ENCODE measurements at places on chromosomes 7 and 10.

GRCh38 chr10:9625304-9625703 lies 1392.4 kb upstream of the CELF2 start:
- no peak for DNase-seq

DNA sequence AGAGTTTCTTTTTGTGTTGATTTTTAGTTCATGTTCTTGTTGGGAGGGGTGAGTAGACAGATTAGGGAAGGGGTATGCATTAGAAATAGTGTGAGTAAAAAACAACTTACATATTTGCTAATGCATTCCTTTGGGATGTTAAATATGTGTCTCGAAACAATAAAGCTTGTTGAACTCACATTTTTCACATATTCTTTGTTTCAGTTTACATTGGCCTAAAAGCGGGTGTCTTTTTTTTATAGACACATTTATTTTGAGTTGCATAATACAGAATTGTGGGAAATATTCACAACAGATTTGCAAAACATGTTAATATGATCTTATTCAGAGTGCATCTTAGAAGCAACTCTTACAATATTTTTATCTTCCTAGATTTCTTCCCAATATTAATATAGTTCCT lies 337.5 kb upstream of the CNTNAP2 start:
- no peak for DNase-seq

- no peak for DNase-seq
Observed at GRCh38 chr7:128740996-128741395, 1.8 kb downstream of the CALU start.

DNA sequence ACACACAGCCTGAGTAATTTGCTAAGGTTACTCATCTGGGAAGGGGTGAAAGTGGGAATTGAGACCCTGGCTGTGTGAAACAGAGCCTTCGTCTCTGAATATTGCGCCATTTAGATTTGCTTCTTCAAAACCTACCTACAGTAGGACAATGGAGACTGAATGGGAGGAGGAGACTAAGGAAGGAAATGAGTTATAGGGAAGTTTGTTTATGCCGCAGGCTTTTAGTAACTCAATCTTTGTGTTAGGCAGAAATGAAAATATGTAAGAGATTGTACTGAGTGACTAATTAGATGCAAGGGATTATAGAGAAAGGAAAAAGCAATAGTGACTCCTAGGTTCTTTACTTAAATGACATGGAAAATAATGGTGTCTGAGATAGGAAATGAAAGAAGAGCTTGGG lies 80.2 kb downstream of the KCND2 start:
- DNase-seq, result no peak

DNA sequence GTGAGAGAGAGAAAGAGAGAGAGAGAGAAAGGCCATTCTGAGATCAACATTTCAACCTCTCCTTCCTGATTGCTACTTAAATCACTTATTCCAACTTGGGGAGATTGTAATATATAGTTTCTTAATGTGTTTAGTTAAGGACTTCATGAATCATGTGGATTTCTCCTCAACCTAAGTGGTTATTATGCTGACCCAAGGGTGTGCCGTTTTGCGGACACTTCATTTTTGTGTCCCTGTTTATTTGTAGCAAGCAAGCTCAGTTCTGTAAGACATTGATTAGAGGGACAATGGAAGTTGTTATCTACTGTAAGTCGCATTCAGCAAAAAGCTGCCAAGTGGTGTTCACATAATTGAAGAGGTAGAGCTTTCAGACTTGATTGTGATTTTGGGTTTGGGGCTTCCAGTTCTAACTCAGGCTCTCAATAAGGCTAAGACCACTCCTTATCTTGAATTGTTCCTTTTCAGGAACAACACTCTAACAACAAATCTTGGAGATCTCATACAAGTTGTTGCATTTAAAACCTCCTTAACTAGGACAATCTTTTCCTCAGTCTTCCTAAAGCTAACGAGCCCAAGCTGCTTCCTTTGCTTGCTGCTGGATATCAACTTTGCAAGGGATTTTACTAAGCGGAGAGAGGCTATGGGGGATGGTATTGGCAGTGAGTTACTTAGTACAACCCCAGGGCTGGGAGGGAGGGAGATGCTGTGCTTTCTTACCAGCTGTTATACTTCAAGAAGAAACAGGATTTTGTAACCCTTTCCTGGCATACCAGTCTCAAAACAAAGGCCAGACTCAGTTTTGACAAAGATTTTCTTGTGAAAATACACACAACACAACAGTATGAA lies 19.8 kb upstream of the COL1A2 start:
- DNase-seq, result peak; percentile 23

DNA sequence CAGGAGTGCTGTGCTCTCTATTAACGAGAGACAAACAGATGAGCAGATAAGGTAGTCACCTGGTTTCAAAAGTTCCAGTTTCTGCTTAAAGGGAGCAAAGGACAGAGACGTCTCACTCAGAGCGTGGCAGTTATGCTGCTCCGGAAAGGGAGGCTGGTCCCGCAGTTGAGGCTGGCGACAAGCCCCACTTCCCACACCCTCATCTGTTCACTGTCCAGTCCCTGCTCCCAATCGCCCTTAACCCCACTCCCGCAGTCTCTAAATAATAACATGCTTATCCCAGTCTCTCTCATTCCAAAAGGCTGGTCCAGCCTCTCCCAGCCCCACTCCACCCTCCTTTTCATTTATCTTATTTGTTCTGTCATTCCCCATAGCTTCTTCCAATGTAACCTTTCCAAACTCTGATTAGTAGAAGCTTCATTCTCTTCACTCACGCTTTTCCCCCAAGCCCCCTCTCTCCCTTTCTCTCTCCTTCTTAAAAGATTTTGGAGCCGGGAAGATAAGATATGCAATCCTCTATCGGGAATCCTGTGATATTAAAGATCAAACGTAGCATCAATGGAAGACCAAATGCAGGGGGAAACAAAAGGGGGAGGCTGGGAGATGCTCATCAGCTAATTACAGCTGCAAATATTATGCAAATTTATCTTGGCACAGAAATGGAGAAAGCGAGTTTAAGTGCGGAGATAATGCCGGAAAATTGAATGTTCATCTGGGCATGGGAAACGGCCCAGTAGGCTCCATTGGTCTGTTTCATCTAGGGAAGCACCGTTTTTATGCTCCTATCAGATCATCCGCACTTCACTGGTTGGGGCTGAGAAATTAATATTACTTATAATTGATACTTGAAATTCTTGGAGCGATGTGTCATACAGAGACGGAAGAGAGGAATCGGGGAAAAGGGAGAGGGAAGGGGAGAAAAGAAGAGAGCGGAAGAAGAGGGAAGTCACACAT lies 16.3 kb upstream of the GATA3 start:
- no peak for DNase-seq

- DNase-seq, result no peak
Observed at GRCh38 chr7:1043552-1044188, 676 bp upstream of the GPR146 start.

DNA sequence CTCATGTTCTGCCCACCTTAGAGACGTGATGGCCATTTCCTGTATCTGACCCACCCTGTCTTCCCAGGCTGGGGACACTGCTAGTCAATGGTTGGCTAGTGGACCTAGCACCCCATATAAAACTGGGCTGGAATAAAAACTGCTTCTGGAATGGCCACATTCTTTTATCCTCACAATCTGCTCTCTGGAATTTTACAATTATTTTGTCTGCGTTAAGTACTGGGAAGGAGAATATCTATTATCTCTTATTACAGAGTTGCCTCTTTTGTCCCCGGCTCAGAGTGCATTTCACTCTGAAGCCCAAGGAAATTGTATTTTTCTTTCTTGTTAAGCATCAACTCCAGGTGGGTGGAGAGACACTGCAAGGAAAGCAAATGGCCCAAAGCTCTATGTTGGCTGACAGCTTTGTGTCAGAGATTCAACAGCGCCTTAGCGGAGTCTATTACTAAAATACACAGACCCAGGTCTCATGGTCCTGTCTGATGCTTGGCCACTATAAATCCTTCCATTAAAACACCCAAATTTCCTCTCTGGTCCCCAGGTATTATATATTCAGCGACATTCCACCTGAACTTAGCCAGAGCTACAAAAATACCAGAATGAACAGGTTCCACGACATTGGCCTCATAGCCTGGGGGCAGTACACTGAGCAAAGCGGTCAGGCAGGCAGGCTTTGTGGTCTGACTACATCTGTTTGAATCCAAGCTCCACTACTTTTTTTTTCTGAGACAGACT lies 121.7 kb downstream of the PRPF18 start:
- DNase-seq, result peak; percentile 83

DNA sequence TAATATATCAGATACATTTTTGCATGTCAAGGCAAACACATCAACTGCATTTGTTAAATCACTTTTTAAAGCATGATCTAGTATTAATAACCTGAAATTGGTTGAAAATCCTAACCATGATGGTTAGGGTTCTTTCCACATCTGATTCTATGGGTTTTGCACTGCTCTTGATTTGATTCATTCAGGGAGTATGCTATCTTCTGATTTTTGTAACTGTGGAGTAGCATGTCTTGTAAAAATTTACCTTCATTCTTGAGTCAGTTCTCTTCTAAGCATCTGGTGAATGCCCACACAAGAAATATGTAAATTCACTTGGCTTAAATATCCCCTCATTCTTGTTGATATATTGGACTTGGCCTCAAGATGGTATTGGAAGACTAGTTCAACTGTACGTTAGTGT lies 178.7 kb downstream of the KLF6 start:
- no peak for DNase-seq

GRCh38 chr7:132806834-132807233 lies 230.6 kb upstream of the PLXNA4 start:
- DNase-seq, result no peak

DNA sequence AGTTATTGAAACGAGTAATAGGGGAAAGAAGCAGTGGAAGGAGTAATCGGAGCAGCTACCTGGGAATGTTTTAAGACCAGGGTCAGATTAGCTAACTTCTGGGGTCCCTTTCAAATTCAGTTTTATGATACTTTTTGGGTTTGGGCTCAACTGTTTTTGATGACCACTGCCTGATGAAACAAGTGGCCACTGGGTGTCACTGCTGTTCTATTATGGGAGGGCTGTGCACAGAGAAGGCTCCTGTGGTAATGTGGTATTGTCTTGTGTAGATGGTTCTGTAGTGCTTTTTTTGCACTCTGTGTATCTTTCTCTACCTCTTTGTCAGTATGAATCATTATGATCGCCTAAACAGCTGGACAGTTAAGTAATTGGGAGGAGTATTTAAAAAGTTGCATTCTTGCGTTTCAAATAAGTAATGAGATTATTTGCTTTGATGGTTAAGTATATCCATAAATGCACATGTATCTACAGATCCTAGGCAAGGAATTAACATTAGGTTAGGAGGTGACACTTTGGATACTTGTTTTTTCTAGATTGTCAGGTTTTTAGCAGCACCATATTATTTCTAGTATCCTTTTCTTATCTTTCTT lies 128.4 kb downstream of the ABCA13 start:
- no peak for DNase-seq

DNA sequence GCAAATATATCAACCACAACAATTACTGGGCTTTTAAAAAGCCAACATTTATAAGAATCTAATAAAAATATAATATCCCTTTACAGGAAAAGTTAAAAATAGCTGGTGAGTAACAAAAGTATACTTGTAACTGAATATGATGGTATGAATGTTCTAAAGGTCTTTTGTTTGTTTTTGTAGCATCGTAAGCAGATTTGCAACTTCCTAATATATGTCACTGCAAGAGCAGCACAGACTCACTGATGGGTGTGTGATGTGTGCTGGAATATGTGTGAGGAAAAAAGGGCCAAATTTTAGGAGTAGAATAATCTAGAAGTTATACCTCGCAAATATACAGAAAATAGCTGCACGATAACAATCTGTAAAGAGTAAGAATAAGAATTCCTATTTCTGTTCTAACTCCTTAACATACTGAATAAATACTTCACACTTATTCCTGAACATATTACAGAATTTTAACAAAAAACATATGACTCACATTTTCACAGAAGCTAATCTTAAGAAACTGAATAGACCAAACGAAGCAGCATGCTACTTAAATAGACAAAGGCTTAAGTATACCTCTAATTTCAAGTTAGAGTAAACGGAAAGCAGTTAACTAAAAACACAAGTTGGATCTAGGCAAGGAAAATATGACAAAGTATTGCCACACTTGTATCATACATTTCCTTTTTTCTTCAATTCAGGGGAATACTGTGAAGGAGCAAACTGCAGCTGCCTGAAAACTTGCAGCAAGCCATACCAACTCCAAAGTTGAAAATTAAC lies 9.6 kb downstream of the ETV1 start:
- DNase-seq, result no peak

- DNase-seq, result no peak
Observed at GRCh38 chr7:35359423-35359822, 105.5 kb upstream of the TBX20 start.

GRCh38 chr10:33330543-33331378 lies 3.7 kb downstream of the NRP1 start:
- peak; percentile 81 for DNase-seq

- DNase-seq, result no peak
Observed at GRCh38 chr10:71239946-71240795, 27.8 kb downstream of the UNC5B start.

- DNase-seq, result no peak
Observed at GRCh38 chr10:13787015-13787421, 200.3 kb downstream of the PRPF18 start.

All from breast epithelium (tissue), 4 donors.